ENCODE measurements at places on chromosomes 4 and X.

GRCh38 chr4:89582756-89583505, 254.0 kb downstream of the SNCA start:
- no peak for DNase-seq

DNA sequence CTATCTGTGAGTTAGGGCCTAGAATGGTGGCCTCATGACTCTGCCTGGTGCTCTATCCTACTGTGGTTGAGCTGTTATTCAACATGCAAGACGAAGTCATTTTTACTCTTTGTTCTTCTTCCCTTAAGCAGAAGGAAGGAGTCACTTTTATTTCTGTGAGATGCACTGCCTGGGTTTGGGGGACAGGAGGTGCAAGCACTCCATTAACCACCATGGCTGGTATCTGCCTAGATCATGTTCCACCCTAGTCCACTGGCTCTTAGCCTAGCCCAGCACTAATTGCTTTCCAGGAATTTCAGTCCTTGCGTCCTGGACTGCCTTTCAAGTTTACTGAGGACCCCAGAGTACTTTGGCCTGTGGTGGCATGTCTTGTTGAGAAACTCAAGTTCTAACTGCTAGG, 1182.7 kb downstream of the FSTL5 start:
- no peak for DNase-seq

DNA sequence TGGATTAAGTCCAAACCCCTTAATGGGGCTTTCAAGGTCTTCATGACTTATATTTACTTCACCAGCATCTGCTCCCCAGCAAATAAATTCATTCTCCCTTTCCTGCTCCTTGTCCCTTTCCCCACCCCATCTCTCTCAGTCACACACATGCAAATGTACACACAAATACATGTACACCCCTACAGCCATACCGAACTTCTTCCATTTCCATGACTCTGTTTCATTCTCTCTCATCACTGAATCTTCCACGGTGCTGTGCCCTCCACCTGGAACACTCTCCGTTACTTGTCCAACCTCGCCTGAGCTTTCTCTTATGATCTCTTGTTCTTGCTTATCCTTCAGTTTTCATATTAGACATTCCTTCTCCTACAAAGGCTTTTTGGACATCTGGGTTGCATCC, 22.0 kb upstream of the RPA4 start:
- no peak for DNase-seq

- no peak for DNase-seq
These were observed 40.8 kb upstream of the CLDN24 start for GRCh38 chr4:183362916-183363542.

DNA sequence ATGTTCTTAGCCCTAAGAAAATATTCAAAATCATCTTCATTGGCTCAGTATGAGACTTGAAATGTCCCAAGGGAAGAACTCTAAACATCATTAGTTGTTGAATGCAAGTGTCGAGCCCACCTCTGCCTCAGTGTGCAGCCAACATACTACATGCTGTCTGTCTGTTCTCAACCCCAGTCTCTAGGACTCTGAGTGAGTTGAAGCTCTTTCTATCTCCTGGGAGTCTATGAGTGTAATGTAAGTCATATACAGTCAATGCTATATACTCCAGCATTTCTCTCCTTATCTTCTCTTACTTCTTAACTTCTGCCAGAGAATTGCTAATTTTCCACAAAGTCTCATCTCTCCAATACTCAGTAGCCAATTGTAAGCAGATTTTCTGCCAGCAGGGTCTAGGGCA, 61.3 kb downstream of the SPATA18 start:
- no peak for DNase-seq

DNA sequence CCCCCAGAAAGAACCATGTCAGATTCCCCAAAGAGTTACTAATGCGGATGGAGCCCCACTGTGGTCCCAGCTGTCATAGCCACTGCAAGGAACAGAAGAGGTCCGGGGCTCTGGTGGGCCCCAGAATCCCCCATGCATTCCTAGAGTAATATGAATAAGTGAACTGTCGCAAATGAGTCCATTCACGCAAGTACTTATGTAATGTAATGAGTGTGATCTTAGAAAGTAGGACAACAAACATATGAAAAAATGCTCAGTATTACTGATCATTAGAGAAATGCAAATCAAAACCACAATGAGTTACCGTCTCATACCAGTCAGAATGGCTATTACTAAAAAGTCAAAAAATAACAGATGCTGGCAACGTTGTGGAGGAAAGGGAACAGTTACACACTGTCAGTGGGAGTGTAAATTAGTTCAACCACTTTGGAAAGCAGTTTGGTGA, 141.5 kb upstream of the RBPJ start:
- DNase-seq = no peak

GRCh38 chr4:15232366-15233263, 195.2 kb upstream of the C1QTNF7 start:
- DNase-seq = no peak

DNA sequence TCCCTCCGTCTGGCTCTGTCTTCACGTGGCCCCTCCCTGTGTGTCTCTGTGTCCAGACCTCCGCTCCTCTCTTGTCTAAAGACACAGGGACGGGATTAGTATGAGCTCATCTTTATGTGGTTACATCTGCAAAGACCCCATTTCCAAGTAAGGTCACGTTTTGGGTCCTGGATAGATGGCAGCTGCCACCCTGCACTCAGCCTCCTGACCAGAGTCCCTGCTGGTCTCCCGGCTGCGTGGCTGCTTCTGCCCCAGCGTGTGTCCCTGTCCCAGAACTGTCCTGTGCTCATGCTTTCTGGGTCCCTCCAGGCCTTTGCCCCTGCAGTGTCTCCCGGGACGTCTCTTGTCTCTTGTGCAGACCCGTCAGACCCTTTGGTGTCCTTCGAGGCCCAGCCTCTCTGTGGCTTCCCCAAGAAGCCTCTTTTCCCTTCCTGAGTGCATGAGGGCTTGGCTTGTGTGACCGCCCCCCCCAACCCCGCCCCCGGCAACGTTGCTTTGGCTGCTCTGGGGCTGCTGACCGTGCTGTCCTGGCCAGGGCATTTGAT, 107.3 kb downstream of the PSAPL1 start:
- DNase-seq = no peak

DNA sequence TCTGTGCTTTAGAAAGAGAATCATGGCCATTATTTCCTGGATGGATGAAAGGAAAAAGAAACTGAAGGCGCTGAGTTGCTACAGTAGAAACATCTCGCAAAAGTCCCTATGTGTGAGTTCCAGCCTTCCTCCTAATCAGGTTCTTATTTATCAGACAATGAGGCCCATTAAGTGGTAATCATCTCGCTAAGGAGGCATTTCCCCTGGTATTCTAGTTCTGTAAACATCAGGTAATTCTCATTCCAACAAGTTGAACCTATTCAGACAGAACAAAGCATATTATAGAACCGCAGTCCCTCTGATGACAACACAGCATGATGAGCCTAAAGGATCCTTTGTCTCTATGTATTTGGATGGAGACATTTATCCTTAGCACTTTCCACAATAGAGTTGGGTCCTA, 205.7 kb upstream of the MAOA start:
- no peak for DNase-seq

- DNase-seq = no peak
These were observed 16.6 kb downstream of the SMPX start for GRCh38 chrX:21741364-21741763.

DNA sequence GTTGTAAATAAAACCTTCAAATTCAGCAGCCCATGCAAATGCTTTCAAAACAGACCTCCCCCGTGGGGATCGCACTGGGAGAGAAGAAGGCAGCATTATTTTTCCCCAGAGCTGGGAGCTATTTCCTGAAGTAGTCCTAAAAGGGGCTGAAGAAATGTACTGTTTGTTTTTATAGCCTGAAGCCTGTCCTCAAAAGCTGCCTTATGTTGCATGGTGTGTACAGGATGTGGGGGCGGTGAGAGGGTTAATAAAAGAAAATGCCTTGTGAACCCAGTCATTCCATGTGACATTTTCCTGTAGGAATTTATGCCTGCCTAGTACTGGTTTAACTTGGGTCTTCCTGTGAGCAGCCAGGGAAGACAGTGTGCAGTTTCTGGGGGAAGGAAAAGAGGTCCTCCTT, 144.1 kb downstream of the SOWAHB start:
- DNase-seq = no peak

DNA sequence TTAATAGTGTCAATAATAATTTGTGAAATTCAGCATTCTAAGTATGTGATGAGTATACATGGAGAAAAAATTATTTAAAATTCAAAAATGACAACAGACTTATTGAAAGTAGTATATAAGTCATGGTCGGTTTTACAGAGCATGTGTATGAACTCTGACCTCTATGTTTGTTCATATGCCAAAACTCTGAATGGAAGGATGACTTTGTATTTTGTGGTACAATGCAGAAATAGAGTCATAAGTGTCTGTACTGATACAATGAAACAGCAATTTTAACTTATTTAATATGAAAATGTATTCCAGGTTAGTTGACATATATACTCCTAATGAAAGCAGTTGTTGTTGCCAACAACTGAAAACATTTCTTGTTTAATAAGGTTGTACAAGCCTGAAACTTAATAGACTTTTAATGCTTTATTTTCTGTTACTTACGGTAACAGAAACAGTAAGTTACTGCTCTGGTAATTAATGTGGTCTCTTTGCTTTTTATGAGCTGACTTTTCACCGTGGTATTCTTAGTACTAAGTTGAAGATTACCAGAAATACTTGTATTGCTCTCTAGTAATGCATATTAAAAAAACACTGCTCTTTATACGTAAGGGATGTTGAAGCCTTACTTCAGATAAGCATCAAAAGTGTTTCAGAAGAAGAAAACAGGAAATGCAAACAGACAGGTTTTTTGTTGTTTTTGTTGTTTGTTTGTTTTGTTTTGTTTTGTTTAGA, 1.9 kb downstream of the UBE2K start:
- DNase-seq = no peak

DNA sequence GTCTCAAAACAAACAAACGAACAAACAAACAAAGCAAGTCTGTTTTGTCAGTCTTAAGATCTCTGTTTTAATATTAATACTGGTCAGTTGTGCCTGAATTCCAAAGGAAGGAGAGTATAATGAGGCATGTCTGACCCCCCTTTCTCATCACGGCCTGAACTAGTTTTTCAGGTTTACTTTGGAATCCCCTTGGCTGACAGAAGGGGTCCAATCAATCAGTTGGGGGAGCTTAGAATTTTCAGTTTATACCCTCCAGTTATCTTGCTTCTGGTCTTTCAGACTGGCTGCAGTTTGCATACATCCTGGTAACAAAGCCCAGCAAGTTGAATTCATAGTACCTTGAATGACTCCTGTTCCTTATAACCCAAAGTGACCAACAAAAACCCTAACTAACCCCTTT, 41.1 kb downstream of the TBC1D9 start:
- DNase-seq = no peak

DNA sequence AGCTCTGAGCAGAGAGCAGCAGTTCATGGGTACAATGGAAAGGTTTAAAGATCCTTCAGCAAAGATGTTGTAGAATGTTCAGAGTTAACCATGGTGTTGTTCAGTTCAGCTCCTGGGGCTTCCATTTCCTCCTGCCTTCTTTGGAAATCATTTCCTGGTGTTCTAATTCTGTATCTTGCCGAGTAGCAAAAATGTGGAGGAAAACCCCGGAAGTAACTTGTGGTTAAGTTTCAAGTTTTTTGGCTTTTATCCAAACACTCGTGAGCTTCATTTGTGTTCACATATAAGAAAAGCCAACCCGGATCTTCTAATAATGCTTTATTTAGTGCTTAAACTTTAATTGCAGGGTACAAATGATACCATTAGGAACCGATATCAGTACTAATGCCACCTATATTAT, 33.6 kb upstream of the ARX start:
- DNase-seq = no peak

DNA sequence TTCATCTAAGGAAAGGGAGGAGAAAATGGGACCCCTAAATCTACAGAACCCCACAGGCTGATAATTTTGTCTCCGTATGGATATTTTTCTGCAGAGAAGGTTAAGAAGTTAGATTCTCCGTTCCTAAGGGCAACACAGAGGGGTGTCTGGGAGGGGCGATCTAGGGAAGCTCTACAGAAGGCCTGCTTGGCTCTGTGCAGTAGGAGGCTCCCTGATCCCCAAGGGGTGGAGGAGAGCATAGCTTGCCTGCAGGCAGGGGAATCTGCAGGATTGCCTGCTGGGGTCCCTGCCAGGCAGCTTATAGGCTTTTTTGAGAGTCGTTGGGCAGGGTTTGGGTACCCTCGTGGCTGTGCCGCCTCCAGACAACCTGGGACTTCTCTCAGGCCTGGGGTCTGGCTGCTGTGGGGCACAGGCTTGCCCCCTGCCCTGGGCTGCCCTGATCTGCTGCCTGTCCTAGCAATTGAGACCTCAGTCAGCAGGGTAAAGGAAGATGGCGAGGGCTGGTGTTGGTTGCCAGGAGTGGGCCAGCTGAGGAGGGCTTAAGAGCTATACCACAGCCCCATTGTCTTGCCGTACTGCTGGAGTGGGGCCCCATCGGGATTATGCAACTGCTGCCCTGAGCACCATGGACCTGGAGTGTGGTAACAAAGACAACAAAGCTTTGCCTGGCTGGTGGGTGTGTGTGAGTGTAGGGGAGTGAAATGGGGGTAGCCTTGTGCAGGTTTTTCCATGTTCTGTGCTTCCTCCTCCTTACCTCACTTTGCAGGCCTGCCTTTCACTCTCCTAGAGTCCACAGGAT, 74.1 kb downstream of the EFNB1 start:
- DNase-seq = no peak

GRCh38 chrX:149453906-149454822, 50.9 kb downstream of the IDS start:
- no peak for DNase-seq

GRCh38 chr4:8852118-8852704, 19.4 kb downstream of the HMX1 start:
- DNase-seq = no peak

DNA sequence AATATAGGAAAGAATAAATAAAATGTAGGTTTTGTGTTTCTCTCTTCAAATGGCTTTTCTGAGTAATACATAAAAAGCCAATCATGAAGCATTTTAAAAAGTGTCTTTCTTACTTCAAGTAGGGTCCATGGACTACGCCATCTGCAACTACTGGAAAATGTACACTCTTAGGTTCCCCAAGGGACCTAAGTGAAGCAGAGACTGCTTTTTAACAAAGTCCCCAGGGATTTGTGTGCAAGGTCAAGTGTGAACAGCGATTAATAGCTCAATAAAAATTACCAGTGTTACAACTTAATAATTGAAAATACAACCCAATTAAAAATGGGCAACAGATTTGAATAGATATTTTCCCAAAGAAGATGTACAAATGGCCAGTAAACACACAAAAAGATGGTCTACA, 84.9 kb downstream of the ARHGAP6 start:
- DNase-seq = no peak

DNA sequence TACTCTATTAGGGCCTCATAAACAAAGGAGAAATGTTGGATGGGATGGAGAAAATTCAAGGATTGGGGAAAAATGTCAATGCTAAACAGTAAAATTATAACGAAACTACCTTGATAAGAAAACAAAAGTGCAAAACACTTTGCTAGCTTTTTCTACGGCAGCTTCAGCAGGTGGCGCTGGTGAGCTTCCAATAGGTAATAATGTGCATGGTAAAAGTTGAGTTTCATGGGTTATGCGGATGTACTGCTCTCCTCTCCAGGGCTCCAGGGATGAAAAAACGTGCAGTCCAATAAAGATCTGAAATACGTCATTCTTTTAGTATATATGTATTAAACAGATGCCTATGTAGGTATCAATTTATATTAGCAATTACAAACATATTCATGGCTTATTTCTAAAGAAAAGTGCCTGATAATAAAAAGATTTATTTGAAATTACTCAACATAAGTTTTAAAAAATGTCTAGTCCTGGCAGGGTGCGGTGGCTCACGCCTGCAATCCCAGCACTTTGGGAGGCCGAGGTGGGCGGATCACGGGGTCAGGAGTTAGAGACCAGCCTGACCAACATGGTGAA, 239.6 kb downstream of the GRXCR1 start:
- DNase-seq = no peak

GRCh38 chr4:145196747-145197146, 16.4 kb upstream of the OTUD4 start:
- no peak for DNase-seq
